Umbilical cord (tissue), 2 donors: ENCODE measurements at places on chromosomes 7 and 10. TPM values are rescaled to one million over a fixed set of nuclear protein-coding genes. Genes with fewer than 3 reads are reported as not detected.

RBAK gene
- 26.0 TPM for total RNA-seq

- DNase-seq, result peak; percentile 15
These were observed 87.5 kb upstream of the IFRD1 start for GRCh38 chr7:112362731-112363131.

EVX1 gene
- 1.7 TPM for total RNA-seq

HTRA1 gene
- total RNA-seq, result 401 TPM

LRRD1 gene
- 4.1 TPM for total RNA-seq

NEBL gene
- total RNA-seq, result 30.6 TPM

DNA sequence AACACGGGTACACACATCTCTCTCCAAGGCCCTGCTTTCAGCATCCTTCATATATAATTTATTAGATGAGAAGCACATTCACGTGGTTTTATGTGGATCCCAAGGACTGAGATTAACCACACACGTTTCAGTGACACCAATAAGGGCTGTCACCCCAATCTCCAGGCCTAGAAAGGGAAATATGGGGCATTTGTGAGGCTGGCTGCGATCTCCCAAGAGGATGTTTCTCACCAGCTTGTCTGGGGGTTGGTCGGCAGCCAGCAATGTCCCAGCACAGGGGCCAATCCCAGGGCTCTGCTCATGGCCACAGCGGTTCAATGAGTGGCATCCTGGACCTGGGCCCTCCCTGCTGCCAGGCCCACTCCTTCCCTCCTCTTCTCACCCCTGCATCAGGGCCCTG, 115.5 kb downstream of the ITIH5 start:
- no peak for DNase-seq

DNA sequence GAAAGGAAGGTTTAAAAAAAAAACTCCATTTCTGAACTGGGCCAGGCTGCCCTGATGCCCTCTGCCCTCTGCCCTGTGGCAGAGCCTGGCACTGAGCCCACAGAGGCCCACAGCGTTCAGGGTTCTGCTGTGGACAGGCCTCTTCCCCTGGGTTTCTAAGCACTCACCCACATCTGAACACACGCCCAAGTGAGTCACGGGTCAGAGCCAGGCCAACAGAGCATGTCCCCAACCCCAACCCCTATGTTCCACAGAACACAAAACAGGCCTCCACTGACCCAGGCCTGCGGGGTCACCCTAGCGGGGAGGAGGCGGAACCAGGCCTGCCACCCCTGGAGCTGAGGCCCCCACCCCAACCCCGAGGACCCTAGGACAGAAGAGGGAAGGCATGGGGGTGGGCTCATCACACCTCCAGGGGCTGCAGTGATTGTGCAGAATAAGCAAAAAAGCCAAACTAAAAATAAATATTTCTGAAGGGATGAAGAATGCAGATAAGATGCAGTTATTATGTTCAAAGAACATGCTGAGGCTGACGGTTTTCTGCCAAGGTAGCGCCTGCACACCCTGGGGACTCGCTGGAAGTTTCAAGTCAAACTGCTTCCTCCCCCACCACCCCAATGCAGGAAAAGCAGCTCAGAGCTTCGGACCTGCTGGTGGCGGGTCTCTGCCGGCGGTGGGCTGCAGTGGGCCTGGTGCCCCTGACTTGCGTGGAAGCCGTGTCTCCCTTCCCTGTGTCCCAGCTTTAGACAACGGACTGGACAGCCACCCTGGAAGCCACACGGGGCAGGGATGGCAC, 5.4 kb downstream of the WDR86 start:
- DNase-seq, result peak; percentile 96

DNA sequence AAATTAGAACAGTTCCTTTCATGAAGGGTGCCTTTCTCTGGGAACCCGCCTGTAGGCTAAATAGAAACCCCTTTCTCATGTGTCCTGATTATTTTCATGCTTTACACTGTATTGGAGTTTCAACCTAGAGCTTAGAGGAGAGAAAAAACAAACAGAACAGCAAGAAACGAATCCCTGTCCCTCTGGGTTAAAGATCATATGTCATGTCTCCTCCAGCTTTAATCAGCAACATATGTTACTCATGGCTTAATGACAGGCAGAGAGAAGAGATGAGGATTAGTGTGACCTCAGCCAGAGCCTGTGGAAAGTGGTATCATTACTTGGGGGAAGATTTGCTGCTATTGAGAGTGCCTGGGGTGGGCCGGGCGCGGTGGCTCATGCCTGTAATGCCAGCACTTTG, 32.1 kb downstream of the CRCP start:
- DNase-seq, result peak; percentile 63

- no peak for DNase-seq
These were observed 103.7 kb upstream of the TMEM72 start for GRCh38 chr10:44807451-44807850.

DNA sequence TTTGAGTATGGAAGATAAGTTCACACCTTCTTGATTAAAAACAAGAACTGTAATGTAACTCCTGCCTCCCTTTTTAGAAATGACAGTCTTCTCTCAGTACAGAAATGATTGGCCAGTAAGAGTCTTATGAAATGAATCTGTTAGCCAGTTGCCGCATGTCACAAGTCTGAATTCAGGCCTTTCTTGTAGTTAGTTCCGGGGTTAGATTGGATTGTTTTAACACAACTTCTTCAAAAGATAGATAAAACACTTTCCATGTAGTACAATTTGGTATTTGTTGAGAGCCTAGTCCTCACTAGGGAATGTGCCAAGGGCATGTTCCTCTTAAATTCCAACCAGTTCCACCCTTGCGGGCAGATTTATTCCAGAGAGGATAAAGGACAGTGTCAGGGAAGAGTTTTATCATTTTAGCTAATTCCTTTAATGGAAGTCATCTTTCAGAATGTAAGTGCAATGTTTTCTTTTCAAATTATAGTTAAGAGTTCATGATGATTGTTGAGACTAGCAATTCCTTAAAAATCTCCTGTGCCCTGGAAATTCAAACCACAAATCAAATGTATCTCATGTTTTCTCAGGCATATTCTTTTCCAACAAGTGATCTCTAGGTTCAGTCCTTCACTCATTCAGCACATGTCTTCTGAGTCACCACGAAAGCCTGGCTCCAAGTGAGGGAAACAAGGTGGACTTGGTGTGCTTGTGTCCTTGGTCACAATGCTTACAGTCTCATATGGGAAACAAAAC, 4.1 kb downstream of the FHIP2A start:
- peak; percentile 44 for DNase-seq

DNA sequence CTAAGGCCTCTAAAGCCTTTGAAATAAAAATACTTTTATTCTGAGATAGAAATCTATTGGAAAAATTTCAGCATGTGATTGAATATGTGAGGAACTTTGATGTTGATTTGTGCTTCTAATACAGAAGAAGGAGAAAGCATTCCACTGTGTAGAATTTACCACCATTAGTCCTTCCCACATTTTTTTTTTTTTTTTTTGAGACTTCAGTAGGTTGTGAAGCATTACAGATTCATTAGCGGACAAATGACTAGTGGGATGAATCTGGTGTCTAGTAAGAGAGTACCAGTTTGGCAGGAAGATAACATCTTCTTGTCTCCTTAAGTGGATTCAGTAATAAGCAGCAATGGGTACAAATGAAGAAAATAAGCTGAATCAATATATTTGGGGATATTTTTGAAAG, 95.5 kb downstream of the ANKRD30A start:
- no peak for DNase-seq

DNA sequence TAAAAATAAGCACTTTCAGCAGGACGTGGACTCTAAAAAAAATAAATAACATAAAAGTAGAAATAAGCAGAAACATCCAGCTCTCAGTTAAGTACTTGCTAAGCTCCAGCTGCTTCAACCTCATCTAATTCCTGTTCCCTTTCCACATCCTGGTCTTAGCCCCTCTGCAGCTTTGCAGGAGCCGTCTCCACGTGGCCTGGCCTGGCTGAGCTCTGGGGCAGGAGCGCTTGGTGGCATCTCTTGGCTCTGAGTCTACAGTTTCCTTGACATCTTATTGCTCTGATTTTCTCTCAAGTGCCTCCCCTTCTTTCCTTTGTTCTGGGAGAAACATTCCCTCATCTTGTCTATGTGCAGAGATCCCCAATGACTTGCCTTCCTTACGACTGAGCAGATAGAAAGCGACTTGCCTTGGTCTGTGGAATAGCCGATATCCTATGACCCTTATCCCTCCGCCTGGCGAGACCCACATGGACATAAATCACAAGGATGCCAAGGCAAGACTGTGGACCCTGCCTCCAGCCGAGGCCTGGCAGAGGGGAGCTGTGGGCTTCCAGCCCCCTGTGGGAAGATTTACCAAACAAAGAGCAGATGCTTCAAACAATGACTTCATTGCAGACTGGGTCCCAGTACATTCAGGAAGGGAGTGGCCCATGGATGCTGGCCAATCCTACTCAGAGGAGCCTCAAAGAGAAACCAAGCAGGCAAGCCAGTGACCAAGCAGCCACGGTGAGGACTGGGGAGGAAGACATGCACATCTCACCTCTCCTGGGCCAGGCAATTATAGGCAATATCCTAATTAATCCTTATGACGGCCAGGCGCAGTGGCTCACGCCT, 61.9 kb downstream of the SPOCK2 start:
- peak; percentile 45 for DNase-seq

DNA sequence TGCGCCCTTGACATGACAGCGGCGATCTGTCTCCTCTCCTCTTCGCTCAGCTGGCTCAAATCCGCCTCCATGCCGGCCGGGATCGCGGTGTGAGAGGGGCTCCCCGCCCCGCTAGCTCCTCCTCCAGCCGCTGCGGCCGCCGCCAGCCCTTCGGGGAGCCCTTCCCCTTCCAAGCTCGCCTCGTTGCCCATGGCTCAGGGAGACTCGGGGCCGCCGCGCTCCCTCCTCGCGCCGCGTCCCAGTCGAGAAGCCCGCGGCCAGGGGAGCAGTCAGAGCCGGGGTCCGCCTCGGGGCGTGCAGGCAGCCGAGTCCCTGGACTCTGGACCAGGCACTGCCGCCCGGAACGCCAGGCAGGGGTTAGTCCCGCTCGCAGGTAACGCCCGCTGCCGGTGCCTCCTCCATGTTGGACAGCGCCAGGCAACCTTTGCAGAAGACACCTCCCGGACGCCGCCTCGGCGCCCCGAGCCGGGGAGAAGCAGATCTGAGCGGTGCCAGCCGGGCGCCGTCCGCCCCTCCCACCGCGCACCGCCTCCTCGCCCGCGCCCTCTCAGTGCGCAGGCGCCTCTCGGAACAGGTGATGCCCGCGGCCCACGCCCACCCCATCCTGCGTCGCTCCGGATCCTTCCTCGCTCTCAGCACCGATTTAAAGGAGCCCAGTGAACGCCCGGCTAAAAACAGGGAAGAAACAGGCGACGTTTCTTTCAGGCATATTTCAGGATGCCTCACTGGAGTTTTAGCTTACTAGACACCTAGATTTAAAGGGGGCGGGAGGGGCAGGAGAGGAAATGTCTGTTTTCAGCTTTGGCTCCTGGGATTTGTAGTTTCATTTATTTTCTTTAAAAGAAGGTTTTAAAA, at the start of gene PCLO:
Gene PCLO, minus strand, starts transcription at position 483 of the 855 bp plus-strand sequence. Its CDS starts 292 bp downstream, at position 191.
- peak; percentile 69 for DNase-seq

DNA sequence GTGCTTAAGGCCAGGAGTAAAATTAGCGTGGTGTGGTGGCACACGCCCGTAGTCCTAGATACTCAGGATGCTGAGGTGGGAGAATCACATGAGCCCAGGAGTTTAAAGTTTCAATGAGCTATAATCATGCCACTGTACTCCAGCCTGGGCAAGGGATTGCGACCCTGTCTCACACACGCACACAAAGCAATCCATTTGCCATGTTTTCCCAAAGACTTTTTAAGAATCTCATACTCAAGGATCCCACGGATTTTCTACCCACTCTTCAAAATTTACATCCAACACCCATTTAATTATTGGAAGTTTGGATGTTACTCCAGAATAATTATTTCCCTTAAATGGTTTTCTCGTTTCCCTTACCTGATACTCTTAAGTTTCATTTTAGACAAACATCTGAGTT, 47.9 kb downstream of the IGF2BP3 start:
- no peak for DNase-seq

- DNase-seq, result no peak
These were observed 10.0 kb upstream of the TLX1 start for GRCh38 chr10:101120884-101121653.

- DNase-seq, result no peak
These were observed 100.0 kb upstream of the TRIM24 start for GRCh38 chr7:138359870-138360559.

CTTNBP2 gene
- 6.3 TPM for total RNA-seq

GRCh38 chr7:111927353-111928019, 278.7 kb downstream of the DOCK4 start:
- DNase-seq, result no peak

DNA sequence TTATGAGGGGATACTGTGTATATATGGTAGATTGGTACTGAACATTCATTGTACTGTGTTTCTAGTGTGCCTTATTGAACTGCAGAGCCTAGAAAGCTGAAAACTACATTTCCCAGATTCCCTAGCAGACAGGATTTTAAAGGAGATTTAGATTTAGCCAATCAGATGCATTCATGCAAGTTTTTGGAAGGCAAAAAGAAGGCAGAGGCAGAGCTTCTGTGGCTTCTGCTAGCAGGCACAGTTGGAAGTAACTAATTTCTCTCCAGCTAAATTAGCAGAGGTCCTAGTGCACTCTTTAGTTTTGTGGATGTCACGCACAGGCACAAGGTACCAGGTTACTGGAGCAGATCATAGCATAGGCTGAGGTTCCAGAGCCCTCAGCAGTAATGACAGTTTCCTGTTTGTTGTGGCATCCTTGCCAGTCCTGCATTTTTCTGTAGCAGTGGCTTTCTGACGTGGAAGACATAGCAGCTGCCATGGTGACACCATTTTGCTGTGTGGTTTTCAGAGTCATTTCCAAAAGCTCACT, 83.7 kb upstream of the CCDC71L start:
- DNase-seq, result no peak

DNA sequence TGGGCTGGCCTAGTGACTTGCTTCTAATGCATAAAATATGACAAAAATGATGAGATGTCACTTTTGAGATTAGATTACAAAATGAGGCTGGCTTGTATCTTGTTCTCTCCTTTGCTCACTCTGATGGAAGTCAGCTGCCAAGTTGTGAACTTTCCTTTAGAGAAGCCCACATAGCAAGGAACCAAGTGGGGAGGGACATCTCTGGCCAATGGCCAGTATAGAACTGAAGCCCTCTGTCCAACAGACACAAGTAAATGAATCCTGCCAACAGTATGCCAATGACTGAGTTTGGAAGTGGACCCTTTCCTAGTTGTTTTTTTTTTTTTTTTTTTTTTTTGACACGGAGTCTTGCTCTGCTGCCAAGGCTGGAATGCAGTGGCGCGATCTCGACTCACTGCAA, 3.3 kb downstream of the ZC3HC1 start:
- DNase-seq, result no peak

- DNase-seq, result no peak
These were observed 489.2 kb upstream of the ZMIZ1 start for GRCh38 chr10:78579576-78579975.

VWA2 gene
- total RNA-seq, result 2.2 TPM

- no peak for DNase-seq
These were observed 25.5 kb upstream of the SLIT1 start for GRCh38 chr10:97211229-97211628.

- no peak for DNase-seq
These were observed 156.2 kb downstream of the PLPP4 start for GRCh38 chr10:120613180-120613579.
